ENCODE measurements at places on chromosomes 6 and 20.

DNA sequence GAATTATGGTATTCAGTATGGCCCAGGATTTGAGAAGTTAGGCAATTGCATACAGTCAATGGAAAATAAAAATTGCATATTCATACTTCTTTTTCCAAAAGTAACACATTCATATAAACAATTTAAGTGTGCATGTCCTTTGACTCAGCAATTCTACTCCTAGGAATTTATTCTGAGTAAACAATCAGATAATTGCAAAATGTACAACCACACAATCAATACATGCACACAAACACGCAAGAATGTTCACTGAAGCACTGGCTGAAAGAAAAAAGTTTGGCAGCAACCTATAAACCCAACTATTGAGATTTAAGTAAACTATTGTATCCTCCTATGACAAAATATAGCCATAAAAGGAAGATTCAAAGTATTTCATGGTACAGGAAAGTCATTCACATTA, 1.6 kb downstream of the CYP39A1 start:
- no peak for DNase-seq

GRCh38 chr6:129515004-129515403, 195.0 kb downstream of the ARHGAP18 start:
- DNase-seq = no peak

- DNase-seq = no peak
Measured at GRCh38 chr6:30599625-30600324, 17.3 kb downstream of the PPP1R10 start.

GRCh38 chr6:70375166-70375565, 38.1 kb upstream of the FAM135A start:
- DNase-seq = no peak

DNA sequence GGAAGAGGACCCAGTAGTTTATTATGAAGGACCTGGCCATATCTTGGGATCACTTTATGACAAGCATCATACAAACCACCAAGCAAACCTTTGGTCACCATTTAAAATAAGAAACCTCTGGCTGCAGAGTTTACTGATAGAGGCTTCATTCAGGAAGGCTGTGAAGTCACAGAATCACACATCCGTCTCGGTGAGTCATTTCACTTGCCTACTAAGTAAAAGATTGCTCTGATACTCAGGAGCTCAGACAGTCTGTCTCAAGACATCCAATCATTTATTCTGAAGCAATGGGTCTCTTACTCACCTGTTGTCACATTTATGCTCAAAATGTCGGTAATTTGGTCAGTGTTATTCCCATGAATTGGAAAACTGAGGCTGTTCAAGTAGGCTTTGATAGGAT, 33.7 kb downstream of the ADGRF5 start:
- no peak for DNase-seq

DNA sequence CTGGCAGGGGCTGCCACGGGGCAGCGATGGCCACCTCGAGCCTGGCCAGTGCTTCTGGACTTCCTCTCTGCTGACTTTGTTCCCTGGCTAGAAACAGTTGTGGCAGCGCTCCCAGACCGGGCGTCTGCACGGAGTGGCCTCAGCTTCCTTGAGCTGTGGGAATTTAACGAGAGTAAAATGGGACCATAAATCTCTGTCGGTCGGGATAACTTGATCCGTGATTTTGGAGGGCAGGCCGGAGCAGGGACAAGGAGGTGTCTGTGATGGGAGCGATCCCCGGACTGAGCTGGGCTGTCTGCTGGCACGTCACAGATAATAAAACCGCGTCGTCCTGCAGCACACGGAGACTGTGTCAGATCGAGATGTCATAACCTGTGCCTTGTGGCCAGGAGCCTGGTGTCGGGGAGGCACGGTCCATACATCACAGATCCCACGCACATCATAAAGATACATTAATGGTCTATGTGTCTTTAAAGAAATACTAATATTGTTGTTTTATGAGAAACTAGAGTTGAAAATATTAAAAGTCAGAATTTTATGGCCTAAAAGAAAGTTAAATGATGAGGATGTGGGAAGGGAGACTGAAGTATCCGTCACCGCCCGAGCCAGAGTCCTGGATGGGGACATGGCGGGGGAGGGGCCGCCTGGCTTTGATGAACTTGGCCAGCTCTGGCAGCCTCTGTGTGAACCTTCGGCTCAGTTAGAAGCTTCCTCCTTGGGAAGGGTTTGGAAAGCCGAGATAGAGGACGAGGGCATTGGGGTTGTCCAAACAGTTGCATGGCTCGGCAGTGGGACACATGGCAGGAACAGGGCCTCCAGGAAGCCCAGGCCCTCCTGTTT, 6.5 kb upstream of the RBBP8NL start:
- DNase-seq = no peak

DNA sequence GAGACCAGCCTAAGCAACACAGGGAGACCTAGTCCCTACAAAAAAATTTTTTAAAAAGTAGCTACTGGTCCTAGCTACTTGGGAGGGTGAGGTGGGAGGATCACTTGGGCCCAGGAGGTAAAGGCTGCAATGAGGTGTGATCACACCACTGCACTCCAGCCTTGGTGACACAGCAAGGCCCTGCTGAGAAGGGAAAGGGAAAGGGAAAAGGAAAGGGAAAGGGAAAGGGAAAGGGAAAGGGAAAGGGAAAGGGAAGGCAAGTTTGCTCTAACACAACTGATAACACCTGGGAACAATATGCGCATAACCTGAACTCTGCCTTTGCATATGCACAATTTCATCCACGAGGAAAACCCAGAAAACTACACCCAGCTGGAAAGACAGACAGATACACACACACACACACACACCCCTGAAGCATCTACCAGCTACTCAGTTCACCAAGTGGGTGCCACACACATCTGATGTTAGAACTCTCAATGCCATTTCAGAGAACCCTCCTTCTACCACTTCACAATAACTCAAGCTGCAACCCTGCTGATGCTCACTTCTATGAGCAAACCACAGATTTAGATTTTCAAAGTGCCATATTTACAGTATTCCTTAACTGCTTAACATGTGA, 19.1 kb downstream of the B4GALT5 start:
- no peak for DNase-seq

- DNase-seq = no peak
Measured at GRCh38 chr6:112931832-112932231, 584.7 kb downstream of the RFPL4B start.

DNA sequence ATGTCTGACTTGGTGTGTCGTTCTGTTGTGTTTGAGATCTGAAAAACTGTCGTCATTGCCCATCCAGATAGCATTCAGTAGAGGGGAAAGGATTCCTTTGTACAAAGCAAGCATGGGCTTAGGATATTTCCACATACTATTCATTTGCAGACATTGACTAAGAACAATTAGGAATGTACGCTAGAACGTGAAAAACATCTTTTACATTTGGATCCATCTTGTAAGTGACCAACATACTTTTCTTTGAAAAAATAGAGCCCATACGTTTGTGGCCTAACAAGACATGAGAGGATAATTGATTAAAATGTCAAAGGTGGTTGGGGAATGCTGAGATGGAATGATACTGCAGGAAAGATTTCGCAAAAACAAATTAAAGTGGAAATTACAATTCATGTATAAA, 225.8 kb upstream of the QKI start:
- DNase-seq = no peak

GRCh38 chr20:33862709-33863403, 51.7 kb downstream of the CHMP4B start:
- DNase-seq = no peak

- DNase-seq = no peak
Measured at GRCh38 chr20:41004531-41005360, 23.9 kb upstream of the TOP1 start.

DNA sequence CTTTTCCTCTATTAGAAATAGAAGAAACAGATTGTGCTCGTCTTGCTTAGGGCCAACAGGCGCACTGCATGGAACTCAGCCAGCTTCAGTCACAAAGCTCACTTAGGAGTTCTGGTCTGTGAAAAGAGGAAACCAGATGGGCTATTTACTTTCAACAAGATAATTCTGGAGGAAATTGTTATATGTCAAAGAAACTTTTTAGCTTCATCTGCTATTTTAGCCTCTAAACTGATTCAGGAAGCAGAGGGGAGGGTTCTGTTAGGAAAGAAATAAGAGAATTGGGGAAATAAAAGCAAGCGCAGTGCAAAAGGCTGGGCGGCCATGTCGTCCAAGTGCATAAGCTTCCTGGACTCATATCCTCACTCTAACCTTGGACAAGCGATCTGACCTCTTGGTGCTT, 21.3 kb downstream of the PRKN start:
- no peak for DNase-seq

DNA sequence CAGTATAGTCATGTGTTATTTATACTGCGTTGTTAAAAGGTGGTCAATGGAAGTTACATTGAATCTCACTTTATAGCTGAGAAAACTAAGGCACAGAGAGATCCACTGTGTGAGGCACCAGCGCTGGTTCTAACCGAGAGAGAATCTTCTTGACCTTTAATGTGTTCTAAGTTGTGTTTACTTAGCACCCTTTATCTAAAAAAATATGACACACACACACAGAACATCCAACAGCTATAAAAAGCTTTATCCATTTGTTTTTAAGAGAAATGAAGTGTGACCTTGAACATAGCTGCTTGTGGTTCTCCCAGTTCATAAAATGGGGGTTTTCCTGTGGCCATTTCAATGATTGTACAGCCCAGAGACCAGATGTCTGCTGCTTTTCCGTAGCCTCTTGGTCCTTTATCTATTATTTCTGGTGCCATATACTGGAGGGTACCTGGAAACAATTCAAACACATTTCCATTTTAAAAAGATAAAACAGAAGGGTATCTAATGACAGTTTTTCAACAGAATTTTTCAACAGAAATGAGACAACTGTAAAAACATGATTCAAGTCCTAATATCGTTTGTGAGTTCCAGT, 54.8 kb upstream of the MAP7 start:
- DNase-seq = no peak

- no peak for DNase-seq
Measured at GRCh38 chr6:43990275-43990626, 137.0 kb downstream of the MRPL14 start.

DNA sequence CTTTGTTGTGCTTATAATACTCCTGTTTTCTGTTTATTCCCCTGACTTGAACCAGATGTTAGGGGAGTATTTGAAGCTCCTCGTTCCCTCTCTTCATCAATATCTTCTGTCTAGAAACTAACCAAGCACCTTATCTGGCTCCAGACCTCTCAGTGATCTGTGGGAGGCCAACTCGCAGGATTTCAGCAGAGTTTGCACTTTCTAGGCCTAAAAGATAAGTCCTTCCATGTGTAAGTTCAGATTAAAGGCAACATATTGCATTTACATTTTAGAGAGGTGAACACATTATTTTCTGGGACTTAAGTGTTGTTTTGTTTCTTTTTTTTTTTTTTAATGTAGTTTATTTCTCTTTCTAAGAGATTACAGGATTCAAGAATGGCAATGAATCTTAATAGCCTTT, 139.4 kb upstream of the AKAP12 start:
- DNase-seq = no peak

DNA sequence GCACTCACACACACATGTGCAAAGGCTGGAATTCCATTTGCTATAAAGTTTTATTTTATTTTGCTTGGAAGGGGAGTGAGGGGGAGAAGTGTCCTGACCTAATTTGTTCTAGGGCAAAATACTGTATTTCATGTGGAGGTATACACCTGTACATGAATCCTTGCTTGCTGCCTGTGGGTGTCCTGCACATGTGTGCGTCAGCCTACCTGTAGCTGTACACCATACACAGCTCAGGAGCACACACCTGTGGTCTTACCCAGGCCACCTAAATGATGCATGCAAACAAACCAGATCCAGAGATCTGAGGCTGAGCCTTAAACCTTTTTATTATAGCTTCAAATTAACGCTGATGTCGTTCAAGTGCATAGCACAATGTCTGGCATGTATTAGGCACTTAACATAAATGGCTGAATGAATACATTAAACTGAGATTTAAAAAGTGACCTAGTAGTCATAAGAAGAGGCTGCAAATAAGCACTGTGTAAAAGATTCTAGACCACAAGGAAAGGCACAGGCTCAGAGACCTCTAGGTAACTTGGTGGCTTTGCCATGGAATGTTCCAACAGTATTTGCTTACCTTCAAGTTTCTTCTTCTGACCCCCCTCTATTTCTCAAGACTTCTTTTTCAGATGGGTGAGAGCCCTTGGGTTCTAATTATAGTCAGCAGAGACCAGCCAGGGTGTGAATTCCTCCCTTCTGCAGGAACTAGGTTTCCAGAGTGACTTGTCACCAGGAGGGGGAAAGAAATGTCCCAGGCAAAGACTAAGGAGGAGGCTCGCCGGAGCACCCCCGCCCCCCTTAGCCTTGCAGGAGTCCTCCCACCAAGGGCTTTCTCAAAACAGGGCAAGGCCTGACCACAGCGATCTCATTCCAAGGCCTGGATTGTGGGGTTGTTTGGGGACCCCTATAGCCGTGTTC, 13.4 kb downstream of the FOXC1 start:
- DNase-seq = no peak

DNA sequence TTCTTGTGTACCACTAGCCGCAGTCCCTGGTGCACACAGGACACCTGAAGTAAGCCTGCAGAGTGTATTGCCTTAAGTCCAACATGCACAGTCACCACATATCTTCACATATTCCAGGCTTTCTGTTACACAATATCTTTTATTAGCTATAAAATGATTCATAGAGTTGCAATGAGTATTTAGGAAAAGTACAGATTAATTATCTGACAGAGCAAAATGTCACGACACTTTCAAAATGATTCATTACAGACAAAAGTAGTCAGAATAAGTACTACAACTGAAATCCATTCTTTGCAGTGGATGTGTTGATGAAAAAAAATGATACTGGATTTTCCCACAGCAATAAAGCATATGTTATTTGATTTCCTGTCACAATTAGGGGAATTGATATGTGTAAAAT, 199.5 kb upstream of the ASCC3 start:
- DNase-seq = no peak

- no peak for DNase-seq
Measured at GRCh38 chr6:90019216-90019615, 124.9 kb downstream of the GJA10 start.

DNA sequence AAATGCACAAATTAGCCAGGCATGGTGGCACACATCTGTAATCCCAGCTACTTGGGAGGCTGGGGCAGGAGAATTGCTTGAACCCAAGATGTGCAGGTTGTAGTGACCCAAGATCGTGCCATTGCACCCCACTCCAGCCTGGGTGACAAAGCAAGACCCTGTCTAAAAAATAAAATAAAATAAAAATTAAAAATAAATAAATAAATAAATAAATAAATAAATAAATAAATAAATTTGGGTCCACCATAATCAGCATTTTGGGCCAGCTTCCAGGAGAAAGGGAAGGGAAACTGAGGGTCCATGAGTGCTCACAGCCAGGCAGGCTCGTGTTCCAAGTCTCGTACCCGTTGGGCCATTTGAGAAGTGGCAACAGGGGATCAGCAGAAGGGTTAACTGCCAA, 131.6 kb upstream of the AGPAT4 start:
- no peak for DNase-seq

- DNase-seq = no peak
Measured at GRCh38 chr6:170085475-170086401, 205.1 kb downstream of the DLL1 start.
